NCI-H1105 treated with DMSO at 0.1 percent for 48 hours (cell line): ENCODE measurements at places on chromosomes 5 and 9.

DNA sequence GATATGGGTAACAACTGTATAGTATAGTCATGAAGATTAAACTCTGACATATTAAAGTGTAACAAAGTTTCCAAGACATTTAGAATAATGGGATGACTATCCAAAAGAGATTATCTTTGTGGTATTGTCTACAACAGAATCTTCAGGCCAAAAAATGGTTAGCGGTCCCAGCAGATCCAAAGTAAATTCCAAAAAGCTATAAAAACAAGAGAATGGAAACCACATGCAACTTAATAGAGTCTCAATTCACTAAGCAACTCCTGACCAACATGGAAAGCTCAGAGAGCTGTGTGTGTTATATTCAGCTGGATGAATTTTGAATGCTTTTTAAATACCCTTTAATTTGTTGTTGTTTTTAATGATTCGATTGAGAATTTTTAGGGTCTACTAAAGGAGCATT lies 688.2 kb downstream of the CETN3 start:
- DNase-seq, result no peak

DNA sequence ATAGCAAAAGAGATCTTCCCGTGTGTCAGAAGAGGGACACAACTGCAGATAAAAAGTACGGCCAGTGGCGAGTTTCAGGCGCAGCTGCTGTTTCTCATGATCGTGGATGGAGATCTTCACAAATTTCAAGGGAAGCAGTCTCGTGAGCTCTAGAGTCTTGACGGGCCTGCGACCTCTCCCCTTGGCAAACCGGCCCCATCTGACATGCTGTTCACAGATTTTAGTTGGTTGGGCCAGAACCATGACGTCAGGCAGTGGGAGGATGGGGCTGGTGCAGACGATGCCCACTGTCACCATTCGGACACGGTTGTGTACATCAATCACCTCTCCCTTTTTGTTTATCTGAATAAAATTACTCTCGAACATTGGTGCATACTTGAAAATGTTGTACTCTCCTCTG lies 396 bp downstream of the GARIN3 start:
- DNase-seq, result no peak

GRCh38 chr5:149931992-149932436 lies 12.6 kb downstream of the PDE6A start:
- DNase-seq, result no peak

- no peak for DNase-seq
These were observed 145.4 kb downstream of the DENND1A start for GRCh38 chr9:123784518-123784917.

DNA sequence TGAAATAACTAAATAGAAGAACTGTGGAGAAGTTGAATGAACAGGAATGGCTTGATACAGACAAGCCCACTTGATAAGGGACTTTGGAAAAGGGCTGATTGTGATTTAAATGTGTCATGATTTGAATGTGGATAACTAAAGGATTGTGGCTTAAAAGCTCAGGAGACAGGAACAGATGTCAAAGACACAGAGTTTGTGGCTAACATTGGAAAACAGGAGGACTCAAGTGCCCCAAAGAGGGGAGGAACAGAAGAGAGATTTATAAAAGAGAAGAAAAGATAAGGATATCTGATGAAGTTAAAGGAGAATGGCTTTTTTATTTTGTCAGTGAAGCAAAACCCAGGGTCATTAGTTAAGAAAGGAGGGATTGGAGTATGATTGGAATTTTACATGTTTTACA lies 124.2 kb upstream of the TRPM3 start:
- DNase-seq, result no peak

GRCh38 chr9:32587901-32588300 lies 14.9 kb upstream of the NDUFB6 start:
- no peak for DNase-seq

DNA sequence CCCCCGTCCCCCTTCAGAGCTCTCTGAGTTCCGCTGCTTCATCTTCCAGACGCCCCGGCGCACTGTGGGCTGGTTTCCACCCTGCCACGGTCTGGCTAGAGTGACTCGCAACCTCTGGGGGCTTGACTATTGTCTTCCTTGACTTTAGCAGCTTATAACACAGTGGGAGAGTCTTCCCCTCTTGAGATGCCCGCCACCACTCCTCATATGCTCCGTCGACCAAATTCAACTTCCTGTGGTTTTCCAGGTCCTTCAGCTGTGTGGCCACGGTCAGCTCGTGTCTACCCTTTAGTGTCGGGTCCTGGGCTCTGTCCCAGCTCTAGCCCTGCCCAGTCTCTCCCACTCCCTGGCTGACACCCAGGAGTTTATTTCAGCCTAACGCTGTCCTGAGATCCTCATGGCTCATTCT lies 28.2 kb upstream of the NCS1 start:
- DNase-seq, result no peak

- DNase-seq, result peak; percentile 75
These were observed 701.3 kb upstream of the ACO1 start for GRCh38 chr9:31683116-31683515.

- DNase-seq, result no peak
These were observed 32.1 kb downstream of the TNC start for GRCh38 chr9:115085773-115086377.

- peak; percentile 63 for DNase-seq
These were observed 43.4 kb upstream of the BICD2 start for GRCh38 chr9:92807757-92808725.

DNA sequence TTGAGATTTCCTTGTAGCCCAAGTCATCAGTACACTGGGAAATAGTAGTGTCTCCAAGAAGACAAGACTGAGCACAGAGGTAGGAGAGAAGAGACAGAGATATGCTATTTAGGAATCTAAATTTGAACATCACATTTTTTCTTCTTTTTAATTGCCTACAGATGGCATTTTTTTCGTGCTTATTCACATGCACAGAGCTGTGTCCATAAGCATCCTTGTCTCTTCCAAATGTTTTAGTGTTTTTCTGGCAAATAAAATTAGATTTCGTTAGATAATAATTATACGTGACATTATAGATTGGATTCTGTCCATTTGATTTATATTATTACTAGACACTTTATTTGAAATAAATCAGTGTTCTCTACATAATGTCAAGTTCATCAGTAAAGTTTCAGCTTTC lies 80.9 kb downstream of the PRR16 start:
- no peak for DNase-seq

DNA sequence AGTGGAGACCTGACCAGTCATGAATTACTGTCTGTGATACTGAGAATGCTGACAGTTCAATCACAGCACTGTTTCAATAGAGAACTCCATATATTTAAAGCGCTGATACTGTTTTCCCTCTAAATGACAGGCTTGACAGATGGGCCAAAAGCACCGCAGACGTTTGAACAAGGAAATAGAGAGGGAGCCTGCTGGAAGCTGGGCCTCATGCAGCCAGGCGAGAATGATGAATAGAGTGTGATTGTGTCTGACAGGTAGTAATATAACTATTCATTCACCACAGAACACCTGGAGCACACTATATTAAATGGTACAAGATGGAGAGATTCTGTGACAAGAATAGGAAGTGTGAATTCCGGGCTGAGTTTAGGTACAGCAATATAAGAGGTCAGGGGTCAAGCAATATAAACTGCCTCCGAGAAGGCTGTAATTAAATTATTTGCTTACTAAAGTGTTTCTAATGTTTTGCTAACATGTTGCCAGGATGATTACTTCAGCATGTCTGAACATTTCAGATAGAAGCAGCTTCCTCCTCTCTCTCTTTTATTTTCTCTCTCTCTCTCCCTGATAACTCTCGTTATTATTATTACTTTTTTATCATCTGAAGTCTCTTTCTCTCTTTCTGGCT lies 297.7 kb downstream of the CSNK1G3 start:
- DNase-seq, result peak; percentile 92
